ENCODE measurements at places on chromosomes 4 and X.

GRCh38 chr4:13294961-13295605, 189.1 kb downstream of the RAB28 start:
- no peak for DNase-seq

- no peak for DNase-seq
Measured at GRCh38 chrX:55579115-55579514, 44.1 kb upstream of the FOXR2 start.

- DNase-seq, result no peak
Measured at GRCh38 chrX:55716937-55717336, 612 bp upstream of the RRAGB start.

DNA sequence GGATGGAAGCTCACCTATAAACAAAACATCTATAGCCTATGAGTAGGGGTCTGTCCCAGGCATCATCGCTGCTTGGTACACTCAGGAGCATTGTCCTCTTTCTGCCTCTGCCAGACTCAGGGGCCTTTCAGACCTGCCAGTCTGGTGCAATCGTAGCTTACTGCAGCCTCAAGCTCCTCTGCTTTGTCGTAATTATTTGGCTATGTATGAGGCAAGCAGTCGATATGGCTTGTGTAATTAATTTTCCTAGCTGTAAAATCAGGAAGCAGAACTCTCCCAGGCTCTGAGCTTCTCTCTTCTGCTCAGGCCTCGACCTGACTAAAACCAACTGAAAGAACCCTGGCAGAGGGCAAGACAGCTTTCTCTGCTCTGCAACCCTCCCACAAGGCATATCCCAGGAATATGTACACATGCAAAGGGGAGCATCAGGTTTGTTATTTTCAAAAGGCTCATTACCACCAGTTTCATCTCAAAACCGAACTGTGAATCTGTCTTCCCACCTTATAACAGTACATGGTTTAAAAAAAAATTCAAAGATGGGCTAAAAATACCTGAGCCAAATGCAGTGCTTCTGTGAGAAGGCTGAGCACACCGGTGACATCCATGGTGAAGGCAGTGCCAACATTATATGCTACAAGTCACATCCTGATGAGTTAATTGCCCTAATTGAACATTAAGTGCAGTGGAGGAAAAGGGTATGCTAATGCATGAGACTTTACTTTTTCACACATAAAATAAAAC, 309.2 kb upstream of the EMCN start:
- DNase-seq, result no peak

DNA sequence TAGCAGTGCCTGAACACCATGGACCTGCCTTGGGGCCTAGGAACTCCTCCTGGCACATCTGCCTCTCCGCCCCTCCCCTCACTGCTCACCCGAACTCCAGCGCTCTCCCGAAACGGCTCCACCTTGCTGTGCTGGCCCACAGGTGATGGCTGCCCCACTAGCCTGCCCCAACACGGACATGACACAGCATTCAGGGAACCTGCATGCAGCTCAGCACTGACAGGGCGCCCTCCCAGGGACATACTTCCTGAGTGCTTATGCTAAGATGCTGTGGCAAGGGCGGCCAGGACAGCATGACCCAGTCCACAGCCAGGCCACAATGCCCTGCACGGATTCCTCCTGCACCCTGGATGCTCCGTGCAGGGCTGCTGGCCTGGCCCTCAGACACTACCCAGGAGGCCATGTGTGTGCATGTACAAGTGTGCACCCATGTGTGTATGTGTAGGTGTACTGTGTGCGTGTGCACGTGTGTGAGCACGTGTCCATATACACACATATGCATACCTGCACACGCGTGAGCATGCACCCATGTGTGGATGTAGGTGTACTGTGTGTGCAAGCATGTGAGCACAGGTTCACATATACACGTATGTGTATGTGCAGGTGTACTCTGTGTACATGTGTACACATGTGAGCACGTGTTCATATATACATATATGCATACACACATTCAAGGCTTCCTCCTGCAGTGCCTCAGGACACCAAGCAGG, 6.0 kb downstream of the TMEM271 start:
- DNase-seq, result no peak

- no peak for DNase-seq
Measured at GRCh38 chrX:40327085-40327484, 229.3 kb upstream of the BCOR start.

- no peak for DNase-seq
Measured at GRCh38 chr4:10173037-10173753, 56.6 kb upstream of the WDR1 start.

- DNase-seq, result no peak
Measured at GRCh38 chr4:23903859-23904438, 14.1 kb upstream of the PPARGC1A start.

- DNase-seq, result no peak
Measured at GRCh38 chr4:159977907-159978617, 875.2 kb downstream of the RAPGEF2 start.

All from NCI-H146 (cell line).